ENCODE measurements at places on chromosomes 12 and 14.

DNA sequence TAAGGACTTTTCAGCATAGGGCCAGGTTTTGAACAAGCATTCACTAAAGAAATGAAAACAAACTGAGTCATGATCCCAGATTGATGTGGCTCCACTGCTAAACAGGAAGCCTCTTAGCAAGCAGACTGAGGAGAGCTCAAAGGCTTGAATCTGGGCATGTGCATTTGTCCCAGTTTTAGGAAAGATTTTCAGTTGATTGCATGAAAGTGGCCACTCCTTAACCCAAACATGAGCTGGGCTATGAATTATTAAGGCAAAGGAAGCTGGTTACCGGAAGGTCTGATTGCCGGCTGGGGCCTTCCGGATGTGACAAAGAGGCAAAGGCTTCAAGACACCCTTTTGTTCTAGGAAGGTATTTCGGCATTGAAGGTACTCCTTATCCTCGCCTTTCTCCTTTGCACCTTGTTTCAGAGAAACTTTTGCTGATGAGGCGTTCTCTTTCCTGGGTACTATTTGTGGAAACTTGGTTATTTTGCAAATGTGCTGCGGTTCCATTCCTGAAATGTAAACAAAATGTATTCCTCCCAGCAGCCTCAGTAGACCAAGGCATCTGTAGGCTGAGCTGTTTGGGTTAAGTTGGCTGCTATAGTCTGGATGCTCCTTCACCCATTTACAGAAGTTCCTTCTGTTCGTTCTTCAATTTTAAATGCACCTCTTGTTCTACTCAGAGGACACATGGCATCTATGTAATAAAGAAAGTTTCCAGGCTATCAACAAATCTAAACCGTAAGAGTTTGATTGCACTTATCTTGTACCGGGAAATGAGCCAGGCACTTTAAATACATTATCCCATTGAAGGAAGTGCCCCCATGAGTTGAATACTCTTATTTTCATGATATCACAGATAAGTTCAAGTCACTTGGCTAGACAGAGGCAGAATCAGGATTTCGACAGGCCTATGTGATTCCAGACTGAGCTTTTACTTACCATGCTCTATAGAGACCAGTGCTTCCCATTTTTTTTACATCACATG, 115.6 kb upstream of the METAP2 start:
- no peak for DNase-seq

DNA sequence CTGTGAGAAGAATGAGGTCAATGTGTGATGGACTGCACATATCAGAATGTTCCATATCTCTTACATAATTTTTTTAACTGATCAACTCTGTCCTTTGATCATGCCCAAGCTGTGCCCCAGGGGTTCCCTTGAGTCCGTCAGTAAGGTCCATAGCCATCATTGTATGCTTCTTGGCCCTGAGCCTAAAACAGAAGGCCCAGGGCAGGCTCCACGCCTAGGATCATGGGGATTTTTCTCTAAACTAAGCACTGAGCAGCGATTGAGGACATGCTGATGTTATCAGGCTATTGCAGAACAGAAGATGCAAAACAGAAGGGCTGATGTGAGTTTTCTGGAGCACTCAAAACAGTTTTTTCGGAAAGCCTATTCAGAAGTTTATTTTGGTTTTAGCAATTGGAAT, 20.9 kb downstream of the RNASE9 start:
- DNase-seq: no peak

DNA sequence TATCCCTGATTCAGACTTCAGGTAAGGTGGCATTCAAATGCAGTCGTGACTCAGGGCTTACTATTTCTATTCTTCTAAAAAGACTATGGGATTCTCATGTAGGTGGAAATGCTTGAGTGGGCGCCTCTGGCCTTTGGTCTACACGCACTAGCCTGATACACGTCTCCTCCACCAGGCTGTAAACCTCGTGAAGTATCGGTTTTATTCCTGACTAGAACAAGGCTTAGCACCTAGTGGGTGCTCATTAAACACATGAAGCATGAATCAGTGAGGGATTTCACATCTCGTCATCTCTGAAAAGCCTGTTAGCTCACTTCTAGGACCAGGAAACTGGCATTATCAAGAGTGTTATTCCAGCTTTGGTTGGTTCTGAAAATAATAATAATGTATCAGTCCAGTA, 17.7 kb upstream of the HNF1A start:
- no peak for DNase-seq

GRCh38 chr14:74905595-74906142, 17.4 kb downstream of the RPS6KL1 start:
- peak; percentile 55 for DNase-seq

DNA sequence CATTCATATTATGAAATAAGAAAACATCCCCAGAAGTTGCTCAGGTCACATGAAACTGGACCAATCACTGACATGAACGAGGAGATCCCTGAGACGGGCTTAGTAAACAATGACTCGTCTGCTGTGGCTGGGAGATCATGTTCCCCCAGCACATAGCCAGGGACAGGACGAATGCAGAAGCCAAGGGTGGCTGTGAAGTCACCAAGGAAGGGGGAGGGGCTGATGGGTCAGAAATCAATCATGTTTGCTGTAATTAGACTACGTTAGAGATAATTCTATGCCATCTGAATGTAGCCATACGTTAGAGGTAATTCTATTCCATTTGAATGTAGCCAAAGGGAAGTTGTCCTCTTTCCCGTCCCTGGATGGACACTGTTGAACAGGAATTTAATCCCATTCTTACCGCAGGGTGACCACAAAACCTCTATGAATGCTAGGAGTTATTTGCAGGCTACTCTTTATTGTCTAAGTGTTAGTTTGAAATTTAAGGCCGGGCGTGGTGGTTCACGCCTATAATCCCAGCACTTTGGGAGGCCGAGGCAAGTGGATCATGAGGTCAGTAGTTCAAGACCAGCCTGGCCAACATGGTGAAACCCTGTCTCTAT, 332.9 kb downstream of the TMEM132D start:
- no peak for DNase-seq

- no peak for DNase-seq
Observed at GRCh38 chr12:43151441-43151981, 400.5 kb downstream of the ADAMTS20 start.

- peak; percentile 82 for DNase-seq
Observed at GRCh38 chr12:103495469-103496456, at the start of gene C12orf42. Gene C12orf42 (minus strand): TSS chr12:103495968. CDS start chr12:103478426, 17,542 bp downstream.

DNA sequence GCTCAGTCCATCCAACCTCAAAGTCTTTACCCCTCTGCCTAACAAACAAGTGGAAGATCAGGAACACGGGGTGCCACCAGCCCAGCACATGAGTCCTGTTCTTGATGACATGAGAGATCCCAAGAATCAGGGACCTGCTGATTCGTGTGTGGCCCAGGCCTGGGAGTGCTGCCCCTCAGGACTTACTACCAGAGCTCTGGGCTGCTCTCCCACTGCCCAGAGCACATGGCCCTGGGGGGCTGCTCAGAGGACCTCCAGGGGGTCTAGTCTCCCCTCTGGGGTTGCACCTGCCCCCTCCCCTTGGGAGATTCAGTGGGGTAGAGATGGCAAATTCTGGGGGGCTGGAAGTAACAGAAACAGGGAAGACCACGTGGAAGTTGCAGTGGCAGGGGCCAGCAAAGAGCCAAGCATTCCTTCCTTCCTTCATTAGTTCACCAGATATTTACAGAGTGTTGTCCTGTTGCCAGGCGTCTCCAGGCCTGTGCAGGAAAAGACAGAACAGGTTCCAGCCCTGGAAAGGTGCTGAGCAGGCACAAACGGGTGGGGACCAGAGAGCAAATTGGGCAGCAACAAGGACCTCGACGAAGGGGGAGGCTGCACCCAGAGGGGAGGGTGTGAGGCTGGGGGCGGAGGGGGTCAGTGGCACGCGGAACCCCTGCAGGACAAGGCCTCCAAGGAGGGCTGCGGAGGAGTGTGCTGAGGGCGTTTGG, 45.1 kb upstream of the MEG3 start:
- DNase-seq: no peak

- DNase-seq: no peak
Observed at GRCh38 chr12:69278814-69279782, 39.7 kb downstream of the CPSF6 start.

Measured in neuronal stem cell (in vitro differentiated cells).